ENCODE measurements at places on chromosomes 2 and 18.

- no peak for DNase-seq
These were observed 692 bp upstream of the TSHZ1 start for GRCh38 chr18:75209951-75210258.

- DNase-seq: no peak
These were observed 4.2 kb downstream of the CNDP2 start for GRCh38 chr18:74500372-74500771.

- no peak for DNase-seq
These were observed 47.5 kb upstream of the NEMP2 start for GRCh38 chr2:190582019-190582418.

- no peak for DNase-seq
These were observed 49.8 kb downstream of the ADD2 start for GRCh38 chr2:70718241-70718640.

GRCh38 chr2:108314586-108315296, 26.0 kb downstream of the SULT1C2 start:
- no peak for DNase-seq

DNA sequence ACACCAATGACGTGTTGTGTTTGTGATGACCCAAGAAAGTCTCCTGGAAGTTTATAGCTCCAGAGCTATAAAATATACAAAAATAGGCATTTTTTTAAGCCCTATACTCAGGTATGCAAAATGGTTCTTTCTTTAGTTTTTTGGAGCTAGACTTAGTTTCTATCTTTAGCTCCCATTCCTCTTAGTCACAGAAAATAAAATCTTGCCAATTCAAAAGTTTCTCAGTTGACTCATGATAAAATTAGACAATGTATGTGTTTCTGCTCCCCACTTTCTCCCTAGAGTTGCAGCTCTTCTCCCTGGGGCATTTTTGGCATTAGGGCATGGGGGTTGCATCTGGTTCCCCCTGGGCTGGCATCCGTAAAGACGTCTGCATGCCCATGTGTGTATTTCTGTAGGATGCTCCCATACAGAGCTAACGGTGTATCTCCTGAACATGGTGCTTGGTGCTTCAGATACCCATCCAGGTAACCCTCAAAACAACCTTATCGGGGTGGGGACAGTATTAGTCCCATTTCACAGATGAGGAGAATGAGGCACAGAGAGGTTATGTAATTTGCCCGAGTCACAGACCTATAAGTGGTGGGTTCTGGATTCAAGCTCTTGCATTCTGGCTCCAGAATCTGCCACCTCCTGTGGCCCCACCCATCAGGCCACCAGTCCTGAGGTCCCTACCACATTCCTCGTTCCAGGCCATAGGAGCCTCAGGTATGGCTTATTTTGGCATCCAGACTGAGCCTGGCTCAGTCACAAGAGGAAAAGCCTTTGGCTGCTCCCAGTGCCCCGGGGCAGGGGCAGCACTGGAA, 43.1 kb upstream of the ASAP2 start:
- no peak for DNase-seq

- DNase-seq: no peak
These were observed 37.6 kb downstream of the SFXN5 start for GRCh38 chr2:73033766-73034381.

DNA sequence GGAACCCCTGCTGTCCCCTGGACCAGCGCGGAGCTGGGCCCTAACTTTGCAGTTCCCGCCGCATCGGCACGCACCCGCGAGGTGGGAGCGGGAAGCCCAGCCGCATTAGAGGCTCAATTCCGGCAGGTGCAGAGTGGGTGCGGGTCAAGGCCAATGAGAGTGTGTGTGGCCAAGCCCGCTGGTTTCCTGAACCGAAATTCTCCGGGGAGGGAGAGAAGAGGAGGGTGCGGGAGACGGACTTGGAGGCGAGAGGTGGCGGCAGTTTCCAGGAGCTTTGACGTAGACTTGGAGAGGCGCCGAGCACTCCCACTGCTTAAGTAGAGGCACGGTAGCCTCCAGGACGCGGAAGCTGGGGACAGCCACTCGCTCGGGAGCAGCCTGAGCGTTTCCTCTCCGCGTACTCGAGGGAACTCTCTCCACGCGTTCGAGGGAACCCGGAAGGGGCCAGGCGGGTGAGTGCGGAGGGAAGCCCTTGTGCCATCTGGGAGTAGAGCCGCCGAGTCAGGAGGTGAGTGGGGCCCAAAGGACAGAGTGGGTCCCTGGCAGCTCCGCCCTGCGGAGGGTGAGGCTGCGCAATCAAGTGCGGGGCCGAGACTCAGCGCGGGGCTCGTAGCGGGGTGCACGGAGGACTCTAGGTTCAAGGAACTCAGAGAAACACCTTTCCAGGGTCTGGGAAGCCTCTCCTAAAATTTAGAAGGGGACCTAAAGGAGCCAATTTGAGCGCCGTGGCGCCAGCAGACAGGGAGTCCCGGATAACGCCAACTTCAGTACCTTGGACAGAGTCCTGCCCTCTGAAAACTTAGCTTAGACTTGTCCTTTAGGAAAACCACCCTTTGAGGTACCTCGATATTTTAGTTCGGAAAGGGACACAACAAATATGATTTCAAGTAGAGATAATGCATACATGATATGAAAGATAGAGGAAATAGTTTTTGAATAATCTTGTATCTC, at the start of gene FAM237A:
TSS of gene FAM237A (plus strand) at position 413 of the 951 bp plus-strand sequence. CDS start 1,750 bp downstream, outside the sequence.
- DNase-seq: peak; percentile 4

- DNase-seq: no peak
These were observed 916 bp upstream of the OSBPL1A start for GRCh38 chr18:24398540-24398939.

DNA sequence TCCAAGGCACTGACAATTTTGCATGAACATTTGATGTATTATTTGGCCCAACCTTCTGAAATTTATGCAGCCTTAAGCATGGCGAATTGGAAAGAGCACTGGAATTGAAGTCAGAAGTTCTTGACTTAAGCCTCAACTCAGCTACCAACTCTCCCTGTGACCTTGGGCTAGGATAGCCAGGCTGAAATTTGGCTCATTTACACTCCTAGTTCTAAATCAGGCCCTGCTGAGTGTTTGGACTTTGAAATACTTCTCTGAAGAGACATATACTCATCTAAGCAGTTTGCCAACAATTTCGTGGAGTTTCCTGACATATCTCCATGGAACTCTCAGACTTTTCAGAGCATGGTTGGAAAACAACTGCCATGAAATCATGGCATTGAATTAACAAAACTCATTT, 489.6 kb upstream of the PIK3C3 start:
- no peak for DNase-seq

GRCh38 chr18:34742891-34743341, 32.8 kb downstream of the DTNA start:
- DNase-seq: no peak

DNA sequence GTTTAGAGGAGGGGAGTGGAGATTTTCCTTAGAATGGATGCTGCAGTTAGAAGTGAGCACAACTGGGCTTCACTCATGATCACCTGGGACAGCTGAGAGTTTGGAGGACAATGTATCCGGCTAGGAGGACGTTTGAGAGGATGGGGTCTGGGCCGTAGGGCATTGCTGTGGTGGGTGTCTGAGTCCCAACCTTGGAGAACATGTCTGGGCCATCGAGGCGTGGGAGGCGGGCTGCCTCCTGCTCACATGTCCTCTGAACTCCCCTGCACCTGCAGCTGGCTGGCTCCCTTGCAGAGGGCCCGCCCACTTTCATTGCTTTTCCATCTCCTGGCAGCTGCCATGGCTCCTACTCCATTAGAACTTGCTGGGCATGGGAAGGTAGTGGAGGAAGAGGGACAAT, 203.0 kb upstream of the PXDN start:
- no peak for DNase-seq

GRCh38 chr18:36348971-36349417, 51.5 kb downstream of the FHOD3 start:
- no peak for DNase-seq

- no peak for DNase-seq
These were observed 138.6 kb downstream of the TMEM18 start for GRCh38 chr2:538646-539045.

- DNase-seq: no peak
These were observed 3.0 kb upstream of the ASB1 start for GRCh38 chr2:238423561-238424312.

DNA sequence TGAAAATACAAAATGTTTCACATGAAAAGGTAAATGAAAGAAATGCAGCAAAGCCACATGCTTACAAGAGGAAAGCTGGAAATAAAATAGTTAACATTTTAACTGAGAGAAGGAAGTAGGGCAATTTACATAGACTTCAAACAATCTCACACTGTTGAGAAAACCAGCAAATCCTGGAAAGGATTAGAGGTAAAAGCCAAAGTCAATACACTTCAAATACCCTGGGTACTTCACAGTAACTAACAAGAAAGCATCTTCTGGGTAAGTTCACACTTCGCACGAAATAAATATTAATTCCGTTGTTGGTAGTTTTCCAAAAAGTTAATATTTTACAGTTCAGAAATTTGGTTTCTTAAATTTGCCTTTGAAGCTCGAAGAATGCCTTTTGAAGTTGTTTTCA, 3.5 kb upstream of the ERICH2 start:
- DNase-seq: no peak

GRCh38 chr2:203685789-203686420, 20.5 kb upstream of the CD28 start:
- no peak for DNase-seq

DNA sequence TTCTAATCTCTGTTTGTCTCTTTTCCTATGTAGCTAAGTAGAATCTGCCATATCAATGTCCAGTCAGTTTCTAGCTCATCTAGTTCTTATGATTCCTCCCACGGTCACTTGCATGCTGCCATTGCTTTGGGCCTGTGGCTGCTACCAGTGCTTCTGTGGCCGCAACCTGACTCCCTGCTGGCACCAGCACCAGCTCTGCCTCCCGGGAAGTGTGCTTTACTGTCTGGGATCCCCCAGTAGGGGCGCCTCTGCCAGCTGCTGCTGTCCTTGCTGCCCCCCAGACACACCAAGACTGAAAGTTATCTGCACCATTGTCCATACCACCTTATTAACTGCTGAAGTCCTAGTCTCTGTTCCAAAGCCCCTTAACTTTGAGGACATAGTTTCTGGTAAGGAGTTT, 56.3 kb downstream of the RAPGEF4 start:
- no peak for DNase-seq

DNA sequence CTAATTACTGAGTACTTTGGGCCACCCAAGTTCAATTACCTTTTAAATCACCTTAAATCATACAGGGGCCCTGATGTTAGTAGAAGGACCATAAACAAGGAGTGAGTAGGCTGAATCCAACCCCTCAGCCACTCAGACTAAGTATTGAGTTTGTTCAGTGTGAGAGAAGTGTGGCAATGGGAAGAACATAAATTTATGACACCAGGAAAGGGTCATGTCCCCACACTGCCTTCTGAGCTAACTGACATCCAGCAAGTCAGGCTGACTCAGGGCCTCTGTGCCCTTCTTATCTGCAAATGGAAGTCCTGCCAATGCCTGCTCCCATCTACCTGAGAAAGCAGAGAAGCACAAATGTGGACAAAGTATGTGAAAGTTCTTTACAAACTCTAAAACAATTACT, 12.9 kb downstream of the PLEKHM3 start:
- no peak for DNase-seq

GRCh38 chr18:24271381-24272228, 126.0 kb downstream of the OSBPL1A start:
- DNase-seq: no peak

DNA sequence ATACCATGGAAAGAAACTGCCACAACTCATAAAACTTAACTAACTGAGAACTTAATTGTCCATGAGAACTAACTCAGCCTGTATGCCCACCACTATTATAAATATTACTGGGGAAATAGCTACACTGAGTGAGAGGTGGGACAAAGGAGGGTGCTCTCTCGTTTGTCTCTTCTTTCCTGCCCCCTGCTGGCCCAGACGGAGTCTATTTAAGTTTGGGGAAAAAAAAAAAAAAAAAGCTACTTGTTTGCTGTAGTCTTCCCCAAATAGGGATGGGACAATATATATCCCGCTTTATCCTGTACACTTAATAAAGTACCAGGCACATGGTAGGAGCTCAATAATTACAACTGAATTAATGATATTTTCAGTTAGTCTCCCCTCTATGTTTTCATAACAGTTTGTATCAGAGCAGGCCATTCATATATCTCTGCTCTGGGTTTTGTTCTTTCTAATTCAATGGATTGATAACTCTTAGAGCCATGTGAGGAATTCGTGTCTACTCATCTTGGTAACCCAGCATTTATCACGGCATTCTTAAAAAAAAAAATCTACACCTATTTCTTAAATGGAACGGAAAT, 647.6 kb upstream of the PKDCC start:
- no peak for DNase-seq

GRCh38 chr2:146229508-146230155, 1615.2 kb upstream of the ACVR2A start:
- DNase-seq: no peak

DNA sequence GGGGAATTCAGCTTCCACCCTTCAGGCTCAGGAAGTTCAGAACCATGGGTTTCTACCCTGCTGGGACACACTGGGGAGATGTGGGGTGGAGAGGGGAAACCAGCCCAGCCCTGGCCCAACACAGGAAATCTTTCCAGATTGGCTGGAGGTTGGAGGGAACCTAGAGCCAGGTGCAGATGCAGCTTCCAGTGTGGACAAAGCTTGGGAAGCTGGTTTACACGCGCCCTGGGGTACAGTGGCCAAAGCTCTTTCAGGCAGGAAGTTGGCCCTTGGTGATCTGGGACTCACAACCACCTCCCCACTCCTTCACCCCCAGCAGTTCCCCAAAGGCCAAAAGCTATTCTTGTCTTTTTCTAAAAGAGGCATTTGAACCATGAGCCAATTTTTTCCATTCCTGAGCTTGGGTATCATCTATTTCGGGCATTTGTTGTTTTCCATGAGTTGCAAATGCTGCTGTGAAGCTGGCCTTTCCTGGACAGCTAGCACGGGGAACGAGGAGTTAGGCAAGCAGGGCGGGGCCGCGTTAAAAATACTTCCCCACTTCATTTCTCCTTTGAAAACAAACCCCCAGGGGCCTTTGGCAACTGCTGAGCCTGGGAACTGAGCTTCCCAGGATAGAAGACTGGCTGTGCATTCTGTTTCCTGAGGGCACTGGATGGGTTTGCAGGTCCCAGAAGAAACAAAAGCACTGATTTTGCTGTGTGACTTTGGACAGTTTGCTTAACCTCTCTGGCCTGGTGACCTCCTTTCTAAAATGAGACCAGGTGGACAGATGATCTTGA, 3.1 kb upstream of the ARID5A start:
- no peak for DNase-seq

- no peak for DNase-seq
These were observed 8.2 kb downstream of the CYP26B1 start for GRCh38 chr2:72139471-72139873.

GRCh38 chr2:147663962-147664361, 180.9 kb upstream of the ACVR2A start:
- DNase-seq: no peak

DNA sequence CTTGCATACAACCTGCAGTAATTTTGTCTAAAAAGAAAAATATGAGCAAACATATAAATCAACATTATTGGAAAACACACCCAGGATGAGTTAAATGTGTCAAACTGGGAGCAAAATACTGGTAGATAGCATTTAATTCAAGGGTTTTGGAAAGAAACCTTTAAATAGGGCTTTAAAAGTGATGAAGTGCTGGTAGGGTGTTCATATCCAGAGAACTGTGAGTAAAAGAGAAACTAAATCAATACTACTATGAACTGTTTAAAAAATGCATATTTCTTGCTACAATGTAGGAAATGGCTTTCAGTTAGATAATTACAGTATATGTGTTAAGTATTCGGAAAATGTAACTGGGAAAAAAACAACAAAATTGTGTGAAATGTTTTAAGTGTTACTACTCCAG, 117.8 kb downstream of the ATAD2B start:
- no peak for DNase-seq
